Mammary epithelial cell (primary cell): ENCODE measurements at places on chromosomes 2 and 18. TPM values are rescaled to one million over a fixed set of nuclear protein-coding genes. Genes with fewer than 3 reads are reported as not detected.

DNA sequence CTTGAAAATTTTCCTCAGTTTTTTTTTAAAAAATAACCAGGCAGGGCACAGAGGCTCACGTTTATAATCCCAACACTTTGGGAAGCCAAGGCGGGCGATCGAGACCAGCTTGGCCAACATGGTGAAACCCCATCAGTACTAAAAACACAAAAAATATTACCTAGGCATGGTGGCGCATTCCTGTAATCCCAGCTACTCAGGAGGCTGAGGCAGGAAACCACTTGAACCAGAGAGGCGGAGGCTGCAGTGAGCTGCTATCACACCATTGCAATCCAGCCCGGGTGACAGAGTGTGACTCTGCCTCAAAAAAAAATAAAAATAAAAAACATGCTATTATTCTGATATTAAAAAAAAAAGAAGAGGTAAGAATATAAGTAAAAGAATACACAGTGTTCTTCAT is 191.0 kb downstream of the ZEB2 start:
- DNase-seq = no peak

The VSNL1 gene
- 5.0 and 20.0 TPM in 2 replicates for total RNA-seq

- peak; percentile 52 for DNase-seq
Observed at GRCh38 chr2:162403884-162404283, 60.0 kb downstream of the GCA start.

The DPYSL5 gene
- not detected for total RNA-seq

- no peak for DNase-seq
Observed at GRCh38 chr2:218252509-218253231, 8.1 kb upstream of the GPBAR1 start.

GRCh38 chr18:70380915-70381896 is 92.4 kb downstream of the SOCS6 start:
- no peak for DNase-seq

GRCh38 chr2:178072383-178073301 is at the start of gene PDE11A:
PDE11A (minus strand) TSS chr2:178072777; CDS start chr2:178072437, 340 bp downstream.
- DNase-seq = peak; percentile 80

DNA sequence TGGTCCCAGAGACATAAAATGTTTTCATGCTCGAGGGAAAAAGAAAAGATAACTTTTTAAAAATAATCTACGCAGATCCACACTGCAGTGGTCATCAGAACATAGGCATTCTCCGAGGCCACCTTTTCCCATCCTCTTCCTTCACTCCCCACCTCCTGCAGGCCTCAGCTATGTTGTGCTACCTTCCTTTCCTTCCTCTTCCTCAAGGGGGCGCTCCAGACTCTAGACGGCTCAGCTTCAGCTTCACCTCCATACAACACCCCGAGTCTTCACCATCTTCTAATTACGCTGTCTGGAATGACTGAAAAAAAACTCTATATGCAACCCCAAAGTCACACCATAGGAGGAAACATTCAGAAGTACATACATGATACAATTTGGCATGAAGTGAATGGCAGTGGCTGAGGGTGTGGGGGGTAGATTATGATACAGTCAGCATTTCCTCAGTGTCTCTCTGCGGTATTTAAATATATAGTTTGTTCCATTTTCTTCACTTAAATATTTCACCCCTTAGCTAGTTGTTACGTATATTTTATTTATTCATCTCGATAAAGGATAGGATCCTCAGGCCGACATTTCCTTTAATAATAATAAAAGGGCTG is 583.6 kb downstream of the IRS1 start:
- DNase-seq = peak; percentile 21

DNA sequence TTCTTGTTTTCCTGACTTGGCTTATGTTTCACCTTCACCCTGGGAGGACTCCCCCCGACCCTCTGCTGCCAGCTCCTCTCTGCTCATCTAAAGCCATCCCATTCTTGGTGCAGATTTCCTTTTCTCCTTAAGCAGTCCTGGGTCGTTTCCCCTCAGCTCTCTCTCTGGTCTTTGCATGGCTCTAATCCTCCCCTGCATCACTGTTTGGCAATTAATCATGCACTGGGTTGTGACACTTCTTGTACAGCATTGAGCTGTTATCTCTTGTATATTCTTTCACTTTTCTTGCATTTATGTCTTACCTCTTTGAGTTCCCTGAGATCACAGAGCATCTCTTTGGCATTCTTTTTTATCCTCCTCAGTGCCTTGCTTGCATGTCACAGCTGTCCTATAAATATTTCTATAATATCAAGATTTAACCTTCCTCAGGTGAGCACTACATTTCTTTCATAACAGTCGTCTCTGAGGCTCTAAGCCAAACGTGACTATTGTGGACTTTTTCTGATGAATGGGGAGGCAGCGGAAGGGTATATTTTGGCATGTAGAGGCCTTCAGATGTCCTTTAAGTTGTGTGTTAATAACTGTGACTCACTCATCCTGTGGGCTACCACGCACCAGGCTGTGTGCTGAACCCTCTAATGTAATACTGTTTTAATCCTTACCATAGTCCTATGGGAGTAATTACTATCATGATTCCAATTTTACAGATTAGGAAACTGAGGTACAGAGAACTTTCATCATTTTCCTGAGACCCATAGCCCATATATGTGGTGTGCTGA is 507.5 kb downstream of the SLC4A3 start:
- peak; percentile 21 for DNase-seq

GRCh38 chr2:221060376-221060775 is 511.7 kb downstream of the EPHA4 start:
- DNase-seq = peak; percentile 8

DNA sequence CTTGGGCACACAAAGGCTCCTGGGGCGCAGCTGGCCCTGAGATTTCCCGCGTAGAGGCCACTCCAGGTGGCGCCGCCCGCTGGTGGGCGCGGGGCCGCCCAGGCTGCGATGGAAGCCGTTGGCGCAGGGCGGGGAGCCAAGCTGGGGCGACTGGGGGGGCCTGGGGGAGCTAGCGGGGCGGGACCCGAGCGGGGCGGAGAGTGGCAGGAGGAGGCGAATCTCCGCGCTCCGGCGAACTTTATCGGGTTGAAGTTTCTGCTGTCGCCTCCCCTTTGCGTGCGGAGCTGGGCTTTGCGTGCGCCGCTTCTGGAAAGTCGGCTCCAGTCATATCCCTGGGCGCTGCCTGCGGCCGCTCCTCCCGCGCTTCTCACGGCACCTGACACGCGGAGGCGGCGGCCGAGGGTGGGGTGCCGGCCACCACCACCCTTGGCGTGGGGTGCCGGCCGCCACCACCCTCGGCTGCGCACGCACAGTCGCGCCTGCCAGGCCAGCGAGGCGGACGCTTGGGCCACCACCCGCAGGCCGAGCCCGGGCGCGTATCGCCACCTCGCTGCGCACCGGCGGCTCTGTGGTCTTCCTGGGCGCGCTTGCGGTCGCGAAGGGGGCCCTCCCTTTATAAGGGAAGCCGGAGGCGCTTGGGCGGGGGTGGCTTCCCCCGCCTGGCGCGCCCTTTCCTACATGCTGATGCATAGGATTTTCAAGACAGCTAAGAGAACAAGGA is 919 bp upstream of the CYP1B1 start:
- peak; percentile 84 for DNase-seq

The FAP gene
- total RNA-seq = 216 TPM

- no peak for DNase-seq
Observed at GRCh38 chr2:38375696-38376345, 1.3 kb downstream of the ATL2 start.

- no peak for DNase-seq
Observed at GRCh38 chr2:191362841-191363240, 117.6 kb downstream of the MYO1B start.

The KCNJ3 gene
- total RNA-seq = not detected in 2 replicates

The SPHKAP gene
- not detected in 2 replicates for total RNA-seq

The CRYBA2 gene
- not detected in 2 replicates for total RNA-seq

The CIB4 gene
- total RNA-seq = not detected in 2 replicates

GRCh38 chr18:55034742-55035141 is 75.5 kb upstream of the CCDC68 start:
- no peak for DNase-seq

The C2orf81 gene
- total RNA-seq = 8.9 and 9.5 TPM in 2 replicates

The PCGF1 gene
- total RNA-seq = 20.0 TPM

The EMILIN1 gene
- total RNA-seq = 0.80 TPM in 1 of 2 replicates, not detected in the other

The APCDD1 gene
- total RNA-seq = 2.4 and 9.7 TPM in 2 replicates

GRCh38 chr2:24635181-24635580 is 144.1 kb downstream of the NCOA1 start:
- no peak for DNase-seq

DNA sequence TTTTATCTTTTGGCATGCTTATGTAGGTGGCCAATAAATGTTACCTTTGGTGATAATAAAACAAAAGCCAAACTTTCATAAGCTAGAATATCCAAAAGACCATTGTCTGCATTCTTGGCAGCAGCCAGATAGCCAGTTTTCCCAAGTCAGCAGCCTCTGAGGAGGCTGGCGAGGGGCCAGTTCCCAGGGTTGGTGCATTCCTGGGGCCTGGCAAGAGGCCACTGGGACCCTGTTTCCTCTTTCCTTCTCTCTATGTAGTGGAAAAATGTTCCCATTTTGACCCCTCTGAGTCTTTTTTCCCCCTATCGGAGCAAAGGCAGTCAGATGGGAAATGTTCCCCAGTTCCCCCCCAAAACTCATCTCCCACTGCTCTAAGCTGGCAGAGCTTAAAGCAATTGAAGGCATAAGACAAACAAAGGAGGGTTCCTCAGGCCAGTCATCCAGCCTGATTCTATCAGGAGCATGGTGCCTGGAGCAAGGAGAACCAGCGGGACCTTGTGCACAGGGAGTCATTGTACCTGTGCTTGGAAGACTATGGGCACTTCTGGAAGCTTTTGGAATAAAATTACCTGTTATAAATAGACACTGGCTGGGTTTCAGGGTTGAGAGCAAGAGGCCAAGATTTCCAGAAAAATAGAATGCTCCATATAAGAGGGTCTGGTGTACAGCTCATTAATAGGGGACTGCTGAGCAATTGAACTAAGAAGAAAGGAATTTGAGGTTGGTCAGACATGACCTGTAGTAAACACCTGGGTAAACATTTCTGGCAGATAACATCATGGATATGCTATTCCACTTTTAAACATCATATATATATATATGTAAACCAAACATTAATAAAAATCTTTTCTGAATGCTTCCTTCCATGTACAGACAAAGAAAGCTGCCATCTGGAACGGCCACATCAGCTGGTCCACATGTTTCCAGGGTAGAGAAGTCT is 63.4 kb downstream of the NCKAP5 start:
- DNase-seq = peak; percentile 54

The MTLN gene
- total RNA-seq = 69.5 and 98.6 TPM in 2 replicates

DNA sequence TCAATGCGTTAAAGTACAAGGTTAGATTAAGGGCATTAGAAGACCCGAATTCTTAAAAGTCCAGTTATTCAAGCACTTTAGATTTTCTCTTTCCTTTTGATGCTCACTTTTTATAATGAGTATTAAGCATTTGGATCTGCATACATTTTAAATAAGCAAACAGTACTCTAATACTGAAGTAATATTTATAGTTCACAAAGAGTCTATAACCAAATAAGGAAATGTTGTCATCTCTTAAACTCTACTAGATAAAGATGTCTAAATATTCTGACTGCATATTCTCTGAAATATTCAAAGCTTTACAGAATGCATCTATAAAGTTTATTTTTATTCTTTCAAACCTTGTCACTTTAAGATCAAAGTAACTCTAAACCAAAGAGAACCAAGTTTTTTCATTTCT is 25.5 kb downstream of the PPP3R1 start:
- no peak for DNase-seq

DNA sequence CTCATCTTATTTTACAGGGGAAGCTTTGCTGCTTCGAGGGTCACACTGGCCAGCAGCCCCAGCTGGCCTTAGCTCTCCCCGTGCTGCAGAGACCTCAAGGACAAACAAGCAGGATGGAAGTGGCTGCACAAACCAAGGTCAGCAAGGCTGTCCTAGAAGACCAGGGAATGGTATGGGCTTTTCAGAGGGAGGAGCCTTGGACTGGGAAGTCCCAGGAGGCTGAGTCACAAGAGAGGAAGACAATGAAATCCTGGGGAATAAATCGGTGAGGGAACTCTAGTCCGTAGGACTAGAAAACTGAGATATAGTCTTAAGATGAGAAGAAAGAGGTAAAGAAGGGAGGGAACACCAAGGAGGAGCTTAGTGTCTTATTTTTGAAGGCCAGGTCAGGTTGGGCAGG is 15.7 kb downstream of the CREG2 start:
- DNase-seq = no peak

The CYTIP gene
- total RNA-seq = not detected

- no peak for DNase-seq
Observed at GRCh38 chr2:96737831-96738230, 2.0 kb downstream of the LMAN2L start.

The RNF152 gene
- 14.9 and 27.3 TPM in 2 replicates for total RNA-seq

The EIPR1 gene
- 38.0 TPM for total RNA-seq

GRCh38 chr2:119575439-119575838 is 31.2 kb downstream of the CFAP221 start:
- DNase-seq = no peak

The GRB14 gene
- total RNA-seq = 7.3 TPM

- DNase-seq = no peak
Observed at GRCh38 chr2:13916066-13916465, 716.5 kb upstream of the LRATD1 start.

The SH3BP4 gene
- total RNA-seq = 46.5 and 54.6 TPM in 2 replicates

GRCh38 chr2:151002959-151003600 is 258.6 kb downstream of the RBM43 start:
- no peak for DNase-seq

The POTEI gene
- total RNA-seq = not detected in 2 replicates

GRCh38 chr2:241344925-241345651 is 11.0 kb upstream of the FARP2 start:
- no peak for DNase-seq

The SERPINB11 gene
- not detected for total RNA-seq

The EVX2 gene
- total RNA-seq = not detected in 2 replicates

GRCh38 chr2:218381916-218382366 is at the start of gene SLC11A1:
SLC11A1 (plus strand) TSS chr2:218382273; CDS start chr2:218382369, 96 bp downstream.
- DNase-seq = no peak

The C2orf80 gene
- total RNA-seq = not detected

The CACNB4 gene
- 0.17 TPM for total RNA-seq

The GCG gene
- total RNA-seq = not detected in 2 replicates

The STEAP3 gene
- total RNA-seq = 35.2 TPM

DNA sequence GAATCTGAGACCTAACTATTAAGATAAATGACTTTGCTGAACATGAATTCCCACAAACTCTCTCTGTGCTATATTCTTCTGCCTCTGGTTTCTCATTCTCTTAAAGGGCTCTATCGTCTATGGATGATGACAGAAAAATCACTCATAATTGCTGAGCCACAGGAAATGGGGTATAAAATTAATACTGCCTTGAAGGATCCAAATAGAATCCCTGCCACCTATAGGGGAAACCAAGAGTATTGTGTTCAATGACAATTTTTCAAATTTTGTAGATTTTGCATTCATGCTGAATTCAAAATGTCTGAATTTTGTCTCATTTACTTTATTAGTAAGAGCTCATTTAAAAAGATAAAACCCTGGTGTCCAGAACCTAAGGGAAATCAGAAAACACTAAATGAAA is 235.8 kb downstream of the RBM43 start:
- no peak for DNase-seq

The DCDC2C gene
- not detected in 2 replicates for total RNA-seq

GRCh38 chr18:49754866-49755265 is 58.5 kb downstream of the ACAA2 start:
- peak; percentile 79 for DNase-seq

The NBEAL1 gene
- 92.0 TPM for total RNA-seq

The DARS1 gene
- 68.8 TPM for total RNA-seq

The MYCN gene
- total RNA-seq = 0.50 TPM

The COLEC11 gene
- not detected in 2 replicates for total RNA-seq

- no peak for DNase-seq
Observed at GRCh38 chr18:79786786-79787526, 10.8 kb upstream of the KCNG2 start.

The DSG1 gene
- total RNA-seq = 0.17 TPM

- no peak for DNase-seq
Observed at GRCh38 chr2:97726261-97727064, 13.1 kb downstream of the ZAP70 start.
